T-cell (primary cell): ENCODE measurements at places on chromosomes 16 and 17. TPM values are rescaled to one million over a fixed set of nuclear protein-coding genes. Genes with fewer than 3 reads are reported as not detected.

DNA sequence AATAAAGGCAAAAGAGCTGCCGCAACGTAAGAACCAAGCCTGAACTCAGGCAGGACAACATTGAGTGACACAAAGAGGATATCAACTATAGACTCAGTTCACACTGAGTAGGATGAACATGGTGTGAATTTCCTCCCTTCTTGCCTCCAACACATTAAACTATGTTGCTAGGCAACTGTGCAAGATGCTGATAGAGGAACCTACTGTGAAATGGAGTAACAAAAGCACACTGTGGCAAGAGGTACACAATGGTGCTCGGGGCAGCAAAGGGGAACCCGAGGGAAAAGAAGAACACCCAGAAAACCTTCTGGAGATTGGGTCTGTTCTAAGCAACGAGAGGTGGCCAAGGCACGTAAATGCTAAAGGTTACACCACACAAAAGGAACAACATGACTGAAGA, 34.1 kb downstream of the GRB2 start:
- H3K36me3 ChIP-seq = peaks cover 10% of the 10 kb centered on the region
- H3K4me3 ChIP-seq = no peak overlapping the region
- H3K4me1 ChIP-seq = peaks cover 2% of the 10 kb centered on the region
- no peaks in the 10 kb centered on the region for H3K27me3 ChIP-seq

DNA sequence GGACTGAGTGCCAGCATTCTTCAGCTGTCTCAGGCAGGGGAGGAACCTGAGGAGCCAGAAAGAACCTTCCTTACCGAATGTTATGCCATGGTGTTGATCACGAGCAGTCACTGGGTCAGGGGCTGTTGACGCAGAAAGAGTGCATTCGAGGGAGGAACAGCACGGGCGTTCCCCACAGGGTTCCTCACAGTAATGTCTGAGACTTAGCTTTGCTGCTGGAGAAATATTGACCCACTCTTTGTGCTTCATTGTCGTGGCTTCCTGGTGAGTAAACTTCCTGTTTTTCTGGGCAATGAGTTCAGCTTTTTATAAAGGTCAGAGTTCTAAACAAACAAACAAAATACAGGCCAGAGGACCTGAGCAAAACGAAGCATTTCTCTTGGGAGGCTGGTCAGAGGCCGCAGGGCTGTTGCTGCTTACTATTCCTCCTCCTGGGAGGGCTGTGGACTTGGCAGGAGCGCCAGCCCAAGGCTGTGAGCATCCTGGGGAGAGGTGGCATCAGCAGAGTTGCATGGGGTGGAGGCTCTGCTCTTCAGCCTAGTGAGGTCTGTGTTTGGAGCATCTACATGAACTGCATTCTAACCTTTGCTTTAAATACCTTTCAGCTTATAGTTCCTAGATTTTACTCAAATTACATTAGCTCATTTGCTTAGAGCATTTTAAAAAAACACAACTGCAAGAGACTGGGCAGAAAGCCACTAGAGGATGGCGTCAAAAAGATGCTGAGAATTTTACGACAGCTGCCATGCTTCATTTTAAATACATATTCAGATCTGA, 143.1 kb upstream of the CACNG5 start:
- no peak for DNase-seq
- H3K36me3 ChIP-seq = peaks cover 6% of the 10 kb centered on the region
- H3K4me1 ChIP-seq = peaks cover 8% of the 10 kb centered on the region
- no peak overlapping the region for H3K4me3 ChIP-seq
- H3K27ac ChIP-seq = no peak overlapping the region
- H3K27me3 ChIP-seq = no peaks in the 10 kb centered on the region

The WBP2 gene
- 143 TPM for total RNA-seq

- H3K27me3 ChIP-seq = no peaks in the 10 kb centered on the region
- peaks cover 28% of the 10 kb centered on the region for H3K4me1 ChIP-seq
Observed at GRCh38 chr17:38921756-38922411, 3.5 kb upstream of the LASP1NB start.

GRCh38 chr16:72960101-72960500, 87.8 kb downstream of the ZFHX3 start:
- H3K4me1 ChIP-seq = no peaks in the 10 kb centered on the region
- H3K27me3 ChIP-seq = no peaks in the 10 kb centered on the region
- H3K36me3 ChIP-seq = no peaks in the 10 kb centered on the region
- DNase-seq = no peak
- no peak overlapping the region for H3K27ac ChIP-seq

- H3K27ac ChIP-seq = no peak overlapping the region
- no peak for DNase-seq
- no peaks in the 10 kb centered on the region for H3K27me3 ChIP-seq
- no peaks in the 10 kb centered on the region for H3K4me1 ChIP-seq
- H3K4me3 ChIP-seq = no peak overlapping the region
- H3K36me3 ChIP-seq = no peaks in the 10 kb centered on the region
Observed at GRCh38 chr17:37673386-37673785, 30.1 kb upstream of the DDX52 start.
